ENCODE measurements at places on chromosomes 5 and 9. TPM values are rescaled to one million over a fixed set of nuclear protein-coding genes. Genes with fewer than 3 reads are reported as not detected.

GRCh38 chr5:80187421-80188090 lies 68.3 kb downstream of the SERINC5 start:
- DNase-seq: no peak

DNA sequence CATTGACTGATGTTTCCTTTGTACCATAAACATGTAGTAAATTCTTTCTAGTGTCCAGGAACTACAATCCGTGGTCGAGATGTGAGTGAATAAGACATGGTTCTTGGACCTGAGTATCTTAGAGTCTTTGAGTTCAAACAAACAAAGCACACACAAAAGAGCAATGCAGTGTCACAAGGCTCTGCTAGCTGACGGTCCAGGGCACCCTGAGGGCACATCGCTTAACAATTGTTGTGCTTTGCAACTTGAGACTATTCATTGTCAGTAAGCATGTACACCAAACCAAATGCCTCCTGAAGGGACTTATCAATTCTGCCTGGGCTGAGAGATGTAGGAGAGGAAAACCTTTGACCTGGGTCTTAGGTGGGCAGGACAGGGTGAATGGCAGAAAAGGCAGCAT lies 84.8 kb downstream of the CAMK4 start:
- DNase-seq: no peak

GRCh38 chr5:153480401-153480800 lies 10.1 kb upstream of the GRIA1 start:
- DNase-seq: no peak

GRCh38 chr5:140108093-140109017 lies 5.6 kb upstream of the PURA start:
- peak; percentile 18 for DNase-seq

GRCh38 chr5:88480801-88481499 lies 212.3 kb upstream of the TMEM161B start:
- no peak for DNase-seq

- DNase-seq: no peak
Measured at GRCh38 chr5:116898917-116899316, 324.3 kb upstream of the SEMA6A start.

Gene WNT8A
- not detected for total RNA-seq

Data from heart right ventricle (tissue), 16 donors.